Activated CD8-positive, alpha-beta memory T cell treated with anti-CD3 and anti-CD28 coated beads, Interleukin-2, amount 50 U/mL, for 4 hours (primary cell): ENCODE measurements at places on chromosomes 3 and 15.
A peak's percentile ranks its signal among the peaks of the same experiment; 100 is the strongest.

- no peak for DNase-seq
These were observed 211.4 kb downstream of the NR1D2 start for GRCh38 chr3:24156466-24156865.

- DNase-seq = no peak
These were observed 567.9 kb upstream of the GBE1 start for GRCh38 chr3:82329300-82329699.

DNA sequence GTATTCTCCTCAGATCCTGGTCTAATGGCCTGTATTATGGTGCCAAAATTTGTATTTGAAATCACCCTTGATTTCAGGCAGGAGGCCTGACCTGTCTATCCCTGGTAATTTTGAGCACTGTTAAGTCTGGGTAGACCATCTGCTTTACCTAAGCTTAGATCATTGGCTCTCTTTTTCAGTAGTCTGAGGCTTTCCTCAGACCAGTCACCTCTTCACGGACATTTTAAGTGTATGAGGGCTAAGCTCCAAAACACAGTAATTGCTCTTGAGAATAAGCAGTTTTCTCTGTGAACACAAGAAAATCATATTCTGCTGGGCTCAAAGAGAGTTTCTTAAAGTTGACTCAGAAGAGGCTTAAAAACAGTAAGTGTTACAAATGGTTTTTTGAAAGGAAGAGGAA, 92.0 kb upstream of the SAMMSON start:
- no peak for DNase-seq

DNA sequence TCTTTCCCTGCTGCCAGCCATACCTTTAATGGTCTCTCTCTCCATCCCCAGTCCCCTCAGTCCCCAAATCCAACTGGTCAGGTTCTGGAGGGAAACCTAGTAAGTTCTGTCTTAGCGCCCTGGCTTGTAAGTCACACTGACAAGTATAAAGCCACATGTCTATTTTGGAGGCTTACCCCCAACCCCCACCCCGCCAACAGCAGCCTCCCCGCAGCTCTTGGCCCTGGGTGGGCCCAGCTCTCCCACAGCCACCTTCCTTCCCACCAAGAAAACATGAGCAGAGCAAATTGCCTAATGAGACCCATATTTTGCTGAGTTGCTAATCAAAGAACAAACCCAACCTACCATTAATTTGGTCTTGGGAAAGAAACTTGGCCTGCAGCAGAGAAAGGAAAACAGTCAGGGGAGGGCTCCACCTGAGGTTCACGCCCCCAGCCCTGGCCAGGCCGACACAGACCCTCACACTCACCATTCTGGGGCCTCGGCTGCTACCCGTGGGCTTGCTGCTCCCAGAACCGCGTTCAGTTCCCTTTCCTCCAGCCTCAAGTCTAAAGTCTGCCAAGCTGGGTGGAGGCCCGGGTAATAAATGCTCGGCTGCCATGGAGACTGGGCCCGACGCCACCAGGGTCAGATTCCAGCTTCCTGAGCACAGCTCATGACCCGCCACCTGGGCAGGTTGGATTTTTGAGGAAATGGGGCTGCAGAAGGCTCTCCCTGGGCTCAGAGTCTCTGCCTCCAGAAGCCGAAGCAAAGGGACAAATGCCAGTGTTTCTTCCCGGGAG, at the start of gene CALML4:
Gene CALML4, minus strand, starts transcription at position 557 of the 782 bp plus-strand sequence. Its CDS starts 85 bp downstream, at position 472.
- no peak for DNase-seq

DNA sequence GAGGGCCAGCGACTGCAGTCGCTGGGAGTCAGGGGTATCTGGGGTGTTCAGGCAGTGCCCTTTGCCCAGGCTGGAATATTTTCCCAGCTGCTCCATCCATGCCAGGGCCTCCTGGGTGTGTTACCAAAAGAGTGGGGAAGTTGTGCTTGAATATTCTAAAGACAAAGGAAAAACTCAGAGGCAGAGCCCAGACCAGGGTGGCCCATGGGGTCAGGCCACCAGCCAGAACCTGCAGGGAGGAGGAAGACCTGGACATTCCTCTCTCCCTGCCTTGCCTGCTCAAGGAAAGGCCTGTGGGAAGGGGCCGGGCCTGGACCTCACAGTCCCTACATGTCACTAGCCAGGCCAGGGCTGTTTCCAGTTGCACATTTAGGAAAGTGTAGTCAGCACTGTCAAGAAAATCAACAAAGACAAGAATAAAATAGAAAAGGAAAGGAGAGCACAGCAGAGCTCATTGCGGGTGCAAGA, 16.0 kb upstream of the KLF15 start:
- no peak for DNase-seq

DNA sequence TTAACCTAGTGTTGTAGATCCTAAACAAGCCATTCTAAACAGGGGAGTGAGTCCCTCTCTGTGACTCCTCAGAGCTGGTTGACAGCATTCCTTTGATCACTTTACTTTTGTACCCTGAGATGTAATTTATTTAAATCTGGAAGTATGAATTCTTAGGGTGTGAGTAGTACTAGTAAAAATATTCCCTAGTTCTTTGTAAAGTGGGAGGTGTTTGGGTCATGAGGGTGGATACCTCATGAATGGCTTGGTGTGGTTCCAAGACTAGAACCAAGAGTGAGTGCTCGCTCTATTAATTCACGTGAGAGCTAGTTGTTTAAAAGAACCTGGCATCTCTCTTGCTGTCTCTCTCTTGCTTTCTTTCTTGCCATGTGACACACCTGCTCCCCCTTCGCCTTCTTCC, 223.7 kb downstream of the SQOR start:
- DNase-seq = no peak

DNA sequence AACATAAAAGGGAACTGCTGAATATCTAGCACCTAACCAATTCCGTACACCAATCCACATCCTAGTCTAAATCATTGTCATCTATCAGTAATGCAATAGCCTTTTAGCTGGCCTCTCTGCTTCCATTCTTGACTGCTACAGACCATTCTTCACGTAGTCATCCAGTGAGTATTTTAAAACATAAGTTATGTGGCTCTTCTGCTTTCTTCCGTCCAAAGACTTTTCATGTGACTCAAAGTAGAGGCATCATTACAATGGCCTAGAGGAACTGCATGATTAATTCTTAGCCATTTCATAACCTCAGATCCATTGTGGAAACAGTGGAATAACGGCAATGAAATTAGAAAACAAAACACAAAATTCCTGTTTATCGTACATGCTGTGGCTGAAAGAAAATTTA, 88.9 kb upstream of the CBLB start:
- DNase-seq = no peak

- DNase-seq = no peak
These were observed 600.3 kb upstream of the GOLIM4 start for GRCh38 chr3:168696051-168696450.

- no peak for DNase-seq
These were observed 6.9 kb upstream of the SKIC8 start for GRCh38 chr15:78306176-78306774.

GRCh38 chr3:194955546-194955945, 269.9 kb downstream of the FAM43A start:
- DNase-seq = no peak

DNA sequence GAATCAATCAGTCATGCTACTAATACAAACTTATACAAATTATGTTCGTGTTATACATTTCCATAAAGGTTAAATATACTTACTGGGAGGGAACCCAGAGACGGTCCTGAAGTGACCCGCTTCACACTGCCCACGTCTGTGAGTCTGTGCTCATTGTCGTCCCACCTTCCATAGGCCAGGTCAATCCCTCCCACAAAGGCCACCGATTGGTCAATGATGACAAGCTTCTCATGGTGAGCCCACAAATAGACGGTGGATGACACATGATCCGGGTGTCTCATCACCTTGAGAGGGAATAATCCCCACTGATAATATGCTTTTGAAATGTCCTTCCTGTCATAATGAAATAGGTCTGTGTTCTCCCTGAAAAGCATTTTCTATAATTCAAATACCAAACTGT, 121.7 kb downstream of the PLD1 start:
- DNase-seq = no peak

DNA sequence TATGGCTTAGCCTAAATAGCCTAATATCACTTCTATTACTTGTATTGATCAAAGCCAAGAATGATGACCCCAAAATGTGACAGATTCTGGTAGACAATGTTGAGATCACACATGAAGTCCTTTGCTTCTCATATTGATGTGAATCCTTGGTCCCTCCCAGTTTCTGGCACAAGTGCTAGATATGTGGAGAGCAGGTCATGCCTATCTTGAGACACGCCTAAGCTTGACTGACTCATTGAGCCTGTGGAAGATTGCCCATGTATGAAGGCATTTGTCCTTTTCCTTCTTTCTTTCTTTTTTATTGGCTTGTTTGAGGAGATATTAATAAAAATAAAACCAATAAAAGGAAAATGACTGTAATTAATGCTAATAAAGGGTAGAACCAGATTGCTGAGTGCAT, 54.0 kb upstream of the TMEM108 start:
- no peak for DNase-seq

- no peak for DNase-seq
These were observed 16.3 kb downstream of the IQCB1 start for GRCh38 chr3:121818578-121818977.

GRCh38 chr3:22935040-22935439, 268.1 kb upstream of the UBE2E2 start:
- DNase-seq = no peak

DNA sequence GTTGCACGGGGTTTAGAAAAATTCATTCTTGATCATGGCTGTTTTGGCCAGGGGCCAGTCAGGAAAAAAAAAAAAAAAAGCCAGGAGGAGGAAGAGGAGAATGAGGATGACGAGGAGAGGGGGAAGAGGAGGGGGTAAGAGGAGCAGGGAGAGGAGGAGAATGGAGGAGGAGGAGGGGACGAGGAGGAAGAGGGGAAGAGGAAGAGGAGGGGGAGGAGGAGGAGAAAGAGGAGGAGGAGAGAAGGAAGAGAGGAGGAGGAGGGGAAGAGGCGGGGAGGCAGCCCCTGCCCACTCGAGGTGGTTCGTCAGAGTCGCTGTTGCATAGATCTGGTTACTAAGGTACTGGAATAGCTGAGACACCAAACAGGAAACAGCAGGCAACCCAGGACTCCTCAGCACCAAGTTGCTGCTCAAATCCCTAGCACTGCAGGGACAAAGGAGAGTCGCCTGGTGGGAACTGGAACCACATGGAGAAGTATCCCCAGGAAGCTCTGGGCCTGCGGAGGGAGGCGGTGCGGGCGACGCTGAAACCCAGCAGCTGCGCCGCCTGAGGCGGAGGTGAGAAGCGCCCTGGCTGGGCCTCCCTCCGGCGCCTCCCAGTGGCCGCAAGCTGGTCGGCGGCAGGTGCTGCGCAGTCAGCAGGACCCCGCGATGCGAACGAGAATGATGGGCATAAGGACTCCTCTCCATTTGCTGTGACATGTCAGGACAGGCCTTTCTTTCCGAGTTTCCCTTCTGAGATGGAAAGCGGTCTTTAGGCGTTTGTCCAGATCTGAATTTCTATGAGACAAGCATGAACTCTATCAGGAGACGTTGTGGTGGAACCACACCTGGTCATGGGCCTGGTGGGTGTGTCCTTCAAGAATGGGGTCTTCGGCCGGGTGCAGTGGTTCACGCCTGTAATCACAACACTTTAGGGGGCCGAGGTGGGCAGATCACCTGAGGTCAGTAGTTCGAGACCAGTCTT, 17.5 kb downstream of the FAM240A start:
- DNase-seq = peak; percentile 81

- no peak for DNase-seq
These were observed 11.0 kb upstream of the PRKAR2A start for GRCh38 chr3:48858709-48859108.

GRCh38 chr15:72237853-72238224, 6.8 kb upstream of the PKM start:
- DNase-seq = no peak

DNA sequence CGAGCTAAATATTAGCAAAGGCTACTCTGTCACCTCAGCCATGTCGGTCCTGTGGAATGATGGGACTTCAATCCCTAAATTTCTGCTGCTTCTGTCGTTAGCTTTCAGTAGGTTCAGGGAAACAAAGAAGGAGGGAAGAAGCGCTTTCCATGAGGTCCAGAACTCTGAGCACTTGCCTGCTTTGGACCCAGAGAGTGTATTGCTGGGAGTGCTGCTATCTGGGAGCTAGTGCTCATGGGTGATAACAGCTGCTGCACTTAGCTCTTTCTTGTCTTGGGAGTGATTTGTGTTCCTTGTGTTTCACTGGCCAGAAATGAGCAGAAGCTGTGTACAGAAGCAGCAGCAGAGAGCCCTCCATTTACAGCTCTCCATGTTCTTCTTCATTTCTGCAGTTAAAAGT, 369.8 kb downstream of the DIPK2A start:
- no peak for DNase-seq

GRCh38 chr15:80816936-80817335, 37.8 kb downstream of the CEMIP start:
- DNase-seq = no peak

GRCh38 chr3:63679186-63679585, 26.7 kb downstream of the SNTN start:
- no peak for DNase-seq

GRCh38 chr3:152241142-152242017, 27.3 kb upstream of the MBNL1 start:
- DNase-seq = no peak

DNA sequence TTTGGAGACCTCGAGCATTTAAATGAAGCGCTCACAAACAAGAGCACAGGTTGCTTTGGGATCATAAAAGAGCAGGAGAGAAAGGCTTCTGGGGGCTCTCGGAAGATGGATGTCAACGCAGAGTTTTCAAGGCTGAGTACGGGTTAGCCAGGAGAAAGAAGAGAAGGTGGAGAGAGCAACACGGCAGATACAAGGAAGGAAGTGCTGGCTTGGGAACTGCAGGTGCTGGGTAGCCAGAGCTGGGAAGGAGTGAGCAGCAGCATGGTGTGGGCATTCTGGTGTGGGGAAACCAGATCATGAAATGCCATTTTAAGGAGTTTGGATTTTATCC, 580 bp upstream of the RUBCN start:
- no peak for DNase-seq

GRCh38 chr15:45083223-45083622, 30.7 kb downstream of the DUOX2 start:
- DNase-seq = no peak

GRCh38 chr3:149388001-149388440, 10.6 kb upstream of the TM4SF1 start:
- DNase-seq = no peak

- DNase-seq = no peak
These were observed 5.8 kb upstream of the GLCE start for GRCh38 chr15:69154684-69155083.

GRCh38 chr3:34683851-34684250, 885.4 kb downstream of the PDCD6IP start:
- DNase-seq = peak; percentile 26

- no peak for DNase-seq
These were observed 19.1 kb downstream of the FAM174B start for GRCh38 chr15:92636401-92636907.

DNA sequence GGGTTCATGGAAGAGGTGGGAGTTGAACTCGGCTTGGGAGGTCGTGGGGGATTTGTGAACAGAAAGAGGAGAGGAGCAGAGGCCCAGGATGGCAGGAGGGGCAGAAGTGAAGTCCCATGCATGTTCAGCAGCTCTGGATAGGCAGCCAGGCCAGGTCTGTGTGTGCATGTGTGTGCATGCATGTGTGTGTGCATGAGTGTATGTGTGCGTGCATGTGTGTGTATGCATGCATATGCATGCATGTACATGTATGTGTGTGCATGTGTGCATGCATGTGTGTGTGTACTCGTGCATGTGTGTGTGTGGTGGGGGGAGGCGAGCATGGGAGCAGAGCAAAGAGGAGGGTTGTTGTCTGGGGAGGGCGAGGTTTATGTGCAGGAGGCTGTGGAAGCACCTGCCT, 178.4 kb downstream of the RPLP1 start:
- no peak for DNase-seq
